H1 (cell line): ENCODE measurements at places on chromosomes 6 and 20.

GRCh38 chr6:140636908-140637402 is 1262.5 kb upstream of the CITED2 start:
- peak; percentile 9 for DNase-seq

- no peak for DNase-seq
These were observed 50.0 kb upstream of the ELMO2 start for GRCh38 chr20:46456255-46457028.

- no peak for DNase-seq
These were observed 48.1 kb downstream of the KCNS1 start for GRCh38 chr20:45052698-45053429.

- no peak for DNase-seq
These were observed 117.3 kb upstream of the ARMC2 start for GRCh38 chr6:108730635-108731515.

GRCh38 chr6:12298995-12299394 is 8.8 kb downstream of the EDN1 start:
- DNase-seq = no peak

DNA sequence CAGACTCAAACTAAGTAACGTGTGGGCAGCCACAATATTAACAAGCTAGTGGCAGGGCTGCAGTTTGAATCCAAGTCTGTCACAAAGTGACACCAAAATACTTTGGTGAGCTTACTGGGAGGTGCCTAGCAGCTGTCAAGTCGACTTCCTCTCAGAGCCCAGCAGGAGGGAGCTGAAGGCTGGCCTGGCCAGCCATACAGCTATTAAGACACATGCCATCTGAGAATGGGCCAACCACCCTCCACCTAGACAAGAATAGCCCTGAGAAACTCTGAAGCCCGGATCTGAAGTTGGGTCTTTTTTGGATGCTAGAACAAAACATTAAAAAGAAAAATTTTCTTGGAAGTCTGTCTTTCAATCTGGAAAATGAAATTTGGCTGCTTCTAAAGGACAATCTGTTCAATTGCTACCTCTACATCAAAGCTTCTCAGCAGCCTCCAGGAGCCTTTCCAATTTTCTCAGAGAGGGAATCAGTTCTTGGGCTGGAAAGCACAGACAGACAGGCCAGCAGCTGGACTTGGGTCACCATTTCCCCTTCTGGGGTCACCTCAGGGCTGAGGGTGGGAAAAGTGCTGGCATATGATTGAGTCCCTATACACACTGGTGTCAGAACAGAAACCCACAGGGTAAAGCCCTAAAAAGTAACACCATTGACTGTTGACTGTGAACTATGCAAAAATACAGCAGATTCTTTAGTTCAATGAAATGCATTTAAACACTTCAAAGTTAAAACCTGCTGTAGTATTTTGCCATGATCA is 42.9 kb downstream of the UQCC1 start:
- no peak for DNase-seq

DNA sequence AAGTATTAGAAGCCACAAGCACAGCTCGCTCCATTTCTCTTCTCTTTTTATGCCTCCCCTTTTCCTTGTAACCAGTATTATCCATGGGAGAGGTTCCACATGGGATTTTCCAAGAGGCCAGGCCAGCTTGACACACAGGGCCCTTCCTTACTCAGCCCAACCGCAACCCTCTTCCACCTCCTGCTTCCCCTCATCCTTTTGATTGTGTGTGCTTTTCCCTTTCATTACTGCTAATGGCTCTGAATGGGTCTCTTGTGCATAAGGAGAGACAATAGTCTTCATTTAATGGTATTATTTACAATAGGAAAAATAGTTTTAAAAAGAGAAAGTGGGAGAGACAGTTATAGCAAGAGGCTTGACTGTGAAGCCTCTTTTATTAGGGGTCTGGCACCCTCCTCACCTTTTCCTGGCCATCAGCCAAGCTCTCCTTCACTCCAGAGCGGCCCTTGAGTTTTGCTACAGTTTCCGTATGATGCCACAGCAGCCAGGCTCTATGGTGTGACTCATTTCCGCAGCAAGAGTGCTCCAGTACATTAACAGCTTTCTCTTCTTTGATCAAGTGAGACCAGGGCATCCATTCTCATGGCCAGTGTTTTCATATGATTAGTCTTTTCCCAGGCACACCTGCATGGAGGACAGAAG is 579.5 kb downstream of the TFAP2B start:
- no peak for DNase-seq

DNA sequence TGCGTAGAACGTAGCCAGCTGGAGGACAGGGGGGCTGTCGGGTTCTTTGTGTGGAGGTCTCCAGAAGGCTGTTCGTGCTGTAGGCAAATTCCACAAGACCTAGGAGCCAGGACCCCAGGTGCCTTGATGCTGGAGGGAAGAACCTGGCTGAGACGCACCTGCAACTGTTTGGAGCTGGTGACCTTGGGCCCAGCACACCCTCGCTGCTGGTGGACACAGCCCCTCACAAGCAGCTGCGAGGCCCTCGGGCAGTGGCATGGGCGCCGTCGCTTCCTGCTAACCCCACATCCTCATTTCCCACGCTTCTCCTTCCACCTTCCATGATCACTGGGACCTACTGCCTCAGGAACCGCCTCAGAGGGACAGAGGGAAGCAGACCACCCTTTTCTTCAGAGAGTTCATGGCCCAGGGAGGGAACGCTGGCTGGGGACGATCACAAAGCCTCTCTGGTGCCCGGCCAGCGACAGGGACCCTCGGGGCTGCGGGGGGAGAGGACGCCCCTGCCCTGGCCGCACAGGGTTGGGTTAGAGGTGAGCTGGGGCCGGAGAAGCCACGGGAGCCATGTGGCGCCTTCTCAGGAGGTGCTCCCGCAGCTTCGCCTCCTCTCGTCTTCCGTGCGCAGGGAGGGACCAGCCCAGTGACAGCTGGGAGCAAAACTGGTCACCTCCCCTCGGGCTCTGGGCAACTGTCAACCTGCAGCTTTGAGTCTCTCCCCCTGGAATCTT is 18.4 kb downstream of the DLL1 start:
- no peak for DNase-seq
